ENCODE measurements at places on chromosomes 16 and 17. TPM values are rescaled to one million over a fixed set of nuclear protein-coding genes. Genes with fewer than 3 reads are reported as not detected.

DNA sequence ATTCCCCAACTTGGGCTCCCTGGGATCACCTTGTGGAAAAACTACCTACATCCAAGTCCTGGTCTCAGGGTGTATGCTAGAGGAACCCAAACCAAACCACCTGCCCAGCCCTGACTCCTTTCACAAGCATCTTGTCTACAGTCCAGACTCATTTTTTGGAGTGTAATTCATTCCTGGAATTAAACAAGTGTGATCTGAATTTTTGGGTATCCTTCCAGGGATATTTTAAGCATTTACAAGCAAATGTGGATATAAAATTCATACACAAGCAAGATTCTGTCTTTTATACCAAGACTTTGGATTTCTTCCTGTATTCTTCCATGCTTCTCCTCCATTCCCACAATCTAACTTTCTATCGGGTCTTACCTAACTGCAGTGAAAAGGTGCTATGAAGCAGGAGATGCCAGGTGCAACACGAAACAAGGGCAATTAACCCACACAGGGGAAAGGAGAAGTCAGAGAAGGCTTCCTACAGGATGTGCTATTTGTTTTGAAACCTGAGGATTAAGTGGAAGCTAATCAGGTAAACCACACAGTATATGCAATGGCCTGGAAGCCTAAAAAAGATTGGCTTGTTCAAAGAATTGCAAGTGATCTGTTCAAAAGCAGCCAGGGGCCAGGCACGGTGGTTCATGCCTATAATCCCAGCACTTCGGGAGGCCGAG, 417.2 kb upstream of the C16orf82 start:
- DNase-seq, result no peak

- DNase-seq, result no peak
These were observed 354.4 kb downstream of the SNX29 start for GRCh38 chr16:12330946-12331345.

DNA sequence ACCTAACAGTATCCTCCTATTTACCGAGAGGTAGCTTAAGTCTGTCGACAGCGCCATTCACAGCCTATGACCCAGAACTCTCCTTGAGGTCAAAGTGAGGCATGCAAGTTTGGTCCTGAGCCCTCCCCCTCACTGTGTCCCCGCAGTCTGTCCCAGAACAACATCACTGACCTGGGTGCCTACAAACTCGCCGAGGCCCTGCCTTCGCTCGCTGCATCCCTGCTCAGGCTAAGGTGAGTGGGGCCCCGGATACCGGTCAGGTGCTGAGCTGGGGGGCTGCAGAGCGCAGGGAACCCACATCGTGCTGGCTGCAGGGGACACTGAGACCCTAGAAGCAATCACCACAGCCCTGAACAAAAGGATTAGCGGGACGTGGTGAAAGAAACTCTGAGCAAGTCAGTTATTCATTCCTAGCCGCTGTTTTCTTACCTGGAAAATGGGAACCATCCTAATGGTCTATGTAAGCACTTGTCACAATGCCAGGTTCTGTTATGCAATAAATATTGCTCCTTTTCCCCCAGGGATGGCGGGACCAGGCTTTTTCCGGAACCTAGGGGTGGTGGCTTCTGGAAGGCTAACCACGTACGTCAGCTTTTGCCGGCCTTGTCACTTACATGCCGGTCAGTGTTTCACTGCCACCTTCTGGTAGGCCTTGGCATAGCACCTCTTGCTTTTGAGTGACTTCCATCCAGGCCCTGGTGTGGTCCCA, 23.8 kb downstream of the DEXI start:
- DNase-seq, result peak; percentile 84

DNA sequence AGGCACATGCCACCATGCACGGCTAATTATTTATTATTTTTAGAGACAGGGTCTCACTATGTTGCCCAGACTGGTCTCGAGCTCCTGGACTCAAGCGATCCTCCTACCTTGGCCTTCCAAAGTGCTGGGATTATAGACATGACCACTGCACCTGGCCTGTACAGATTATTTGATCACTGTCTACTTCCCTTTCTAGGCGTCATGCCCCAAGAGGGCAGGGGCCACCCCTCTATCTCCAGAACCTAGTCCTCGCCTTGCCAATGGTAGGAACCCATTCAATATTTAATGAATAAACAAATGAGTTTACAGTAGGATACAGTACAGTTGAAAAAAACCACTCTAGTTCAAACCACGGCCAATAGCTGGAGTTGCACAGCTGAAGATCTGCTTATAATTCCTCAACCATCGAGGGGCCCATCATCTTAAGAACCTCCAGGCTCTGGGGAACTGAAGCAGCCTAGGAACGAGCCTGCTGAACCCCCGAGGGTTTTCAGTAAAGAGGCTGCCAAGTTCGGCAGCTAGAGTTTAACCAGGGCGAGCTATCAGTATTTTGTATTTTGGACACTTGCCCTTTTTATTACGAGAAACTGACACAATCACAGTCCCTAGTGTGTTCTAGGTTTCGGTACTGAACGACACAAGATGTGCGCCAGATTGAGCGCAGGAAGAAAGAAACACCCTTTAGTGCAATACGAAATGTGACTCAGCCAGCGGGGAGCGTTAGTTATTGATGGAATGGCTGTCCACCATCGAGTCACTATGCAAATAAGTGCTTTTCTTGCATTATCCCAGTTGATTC, 14.6 kb downstream of the ADCY9 start:
- no peak for DNase-seq

GRCh38 chr17:39739885-39740356, 2.2 kb downstream of the GRB7 start:
- DNase-seq, result no peak

DNA sequence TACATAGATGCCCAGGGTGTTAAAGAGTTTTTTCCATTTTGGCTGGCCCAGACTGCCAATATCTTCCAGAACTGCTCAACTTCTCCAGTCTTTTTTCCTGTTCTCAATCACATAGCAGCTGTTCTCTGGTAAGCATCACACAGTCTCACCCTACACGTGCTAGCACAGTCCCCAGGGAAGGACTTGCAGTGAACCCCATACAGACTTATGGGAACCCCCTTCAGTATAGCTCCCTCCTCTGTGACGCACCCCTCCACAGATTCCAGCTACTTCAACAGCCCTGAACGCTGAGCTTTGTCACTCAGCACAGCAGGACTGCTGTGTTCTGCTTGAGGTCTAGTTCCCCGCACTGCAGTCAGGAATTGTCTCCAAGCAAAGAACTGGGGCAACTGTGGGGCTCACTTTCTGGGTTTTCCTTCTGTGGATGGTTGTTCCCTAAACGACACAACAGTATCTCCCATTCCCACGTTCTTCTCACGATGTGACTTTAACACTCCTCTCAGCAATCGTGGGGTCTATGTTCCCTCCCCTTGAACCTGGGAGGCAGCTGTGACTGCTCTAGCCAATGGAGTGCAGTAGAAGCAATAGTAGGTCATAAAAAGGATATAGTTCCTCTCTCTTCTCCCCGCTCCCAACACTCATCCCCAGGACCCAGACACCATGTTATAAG, 3.6 kb downstream of the MMP28 start:
- DNase-seq, result no peak

GRCh38 chr16:1333149-1333812, at the start of gene BAIAP3:
BAIAP3 (plus strand) TSS chr16:1333645; CDS start chr16:1338550, 4,905 bp downstream.
- peak; percentile 67 for DNase-seq

DNA sequence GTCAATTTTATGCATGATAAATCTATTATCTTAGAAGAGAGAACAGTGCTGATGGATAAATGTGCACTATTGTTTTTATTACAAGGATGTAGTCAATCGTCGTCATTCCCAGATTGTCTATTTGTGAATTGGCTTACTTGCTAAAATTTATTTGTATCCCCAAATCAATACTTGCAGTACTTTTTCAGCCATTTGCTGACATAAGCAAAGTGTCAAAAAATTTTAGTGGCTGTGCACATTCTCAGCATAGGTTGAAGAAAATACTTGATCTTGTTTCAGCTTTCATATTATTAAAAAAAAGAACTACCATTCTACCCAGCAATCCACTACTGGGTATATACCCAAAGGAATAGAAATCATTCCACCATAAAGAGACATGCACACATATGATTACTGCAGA, 477.9 kb upstream of the CA10 start:
- no peak for DNase-seq

DNA sequence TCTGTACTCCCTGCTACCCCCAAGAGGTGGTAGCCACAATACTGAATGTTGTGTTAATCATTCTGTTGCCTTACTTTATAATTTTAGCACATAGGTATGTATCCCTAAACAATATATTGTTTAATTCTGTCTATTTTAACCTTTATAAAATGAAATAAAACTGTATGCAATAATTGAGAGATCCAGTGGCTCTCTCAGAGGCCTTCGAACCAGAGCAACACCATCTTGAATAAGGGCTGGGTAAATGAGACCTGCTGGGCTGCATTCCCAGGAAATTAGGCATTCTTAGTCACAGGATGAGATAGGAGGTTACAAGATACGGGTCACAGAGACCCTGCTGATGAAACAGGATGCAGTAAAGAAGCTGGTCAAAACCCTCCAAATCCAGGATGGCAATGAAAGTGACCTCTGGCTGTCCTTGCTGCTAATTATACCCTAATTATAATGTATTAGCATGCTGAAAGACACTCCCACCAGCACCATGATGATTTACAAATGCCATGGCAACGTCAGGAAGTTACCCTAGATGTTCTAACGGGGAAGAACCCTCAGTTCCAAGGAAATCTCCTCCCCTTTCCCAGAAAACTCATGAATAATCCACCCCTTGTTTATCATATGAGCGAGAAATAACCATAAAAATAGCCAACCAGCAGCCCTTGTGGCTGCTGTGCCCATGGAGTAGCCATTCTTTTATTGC, 2.0 kb upstream of the CANT1 start:
- no peak for DNase-seq

- no peak for DNase-seq
These were observed 46.9 kb downstream of the SYCE1L start for GRCh38 chr16:77246150-77246549.

DNA sequence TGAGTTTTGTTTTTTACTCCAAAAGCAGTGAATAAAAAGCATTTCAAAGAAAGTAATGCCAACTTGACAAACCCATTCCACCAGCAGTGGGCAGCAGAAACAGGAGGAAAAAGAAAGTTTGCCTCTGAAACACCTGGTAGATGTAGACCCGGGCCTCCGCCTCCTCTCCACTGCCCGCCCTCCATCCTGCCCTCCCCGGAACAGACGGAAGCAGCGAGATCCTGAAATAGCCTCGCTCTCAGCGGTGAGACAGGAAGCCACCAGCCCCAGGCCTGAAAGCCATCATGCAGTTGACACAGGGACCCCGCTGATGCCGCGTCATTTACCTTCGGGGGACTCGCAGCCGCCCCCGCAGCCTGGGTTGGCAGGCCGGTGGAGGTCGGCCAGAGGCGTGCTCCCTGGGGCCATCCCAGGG, 67.8 kb downstream of the C16orf78 start:
- peak; percentile 70 for DNase-seq

DNA sequence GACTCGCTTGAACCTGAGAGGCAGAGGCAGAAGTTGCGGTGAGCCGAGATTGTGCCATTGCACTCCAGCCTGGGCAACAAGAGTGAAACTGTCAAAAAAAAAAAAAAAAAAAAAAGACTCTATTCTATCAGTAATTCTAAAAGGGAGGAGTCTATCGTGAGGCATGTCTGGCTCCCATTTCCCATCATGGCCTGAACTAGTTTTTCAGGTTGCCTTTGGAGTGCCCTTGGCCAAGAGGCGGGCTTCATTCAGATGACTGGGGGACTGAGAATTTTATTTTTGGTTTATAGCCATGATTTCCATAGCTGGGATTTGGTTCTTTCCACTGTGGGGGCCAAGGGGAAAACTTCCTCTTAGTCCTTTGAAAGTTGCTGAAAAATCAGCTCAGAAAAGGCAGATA, 3.5 kb upstream of the SNX29 start:
- DNase-seq, result no peak

DNA sequence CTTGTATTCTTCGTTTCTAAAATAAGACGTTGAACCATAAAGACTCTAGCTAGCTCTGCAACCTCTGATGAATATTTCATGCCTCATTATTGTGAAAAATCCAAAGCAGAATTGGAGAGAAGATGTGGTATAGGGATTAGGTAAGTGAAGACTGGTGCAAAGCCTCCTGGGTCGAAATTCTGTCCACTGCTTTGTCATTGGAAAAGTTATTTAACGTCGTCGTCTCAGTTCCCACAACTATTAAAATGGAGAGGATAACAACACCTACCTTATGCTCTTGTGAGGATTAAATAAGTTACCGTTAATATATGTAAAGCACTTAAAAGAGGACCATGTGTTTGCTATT, 1.4 kb upstream of the PRPSAP2 start:
- no peak for DNase-seq

DNA sequence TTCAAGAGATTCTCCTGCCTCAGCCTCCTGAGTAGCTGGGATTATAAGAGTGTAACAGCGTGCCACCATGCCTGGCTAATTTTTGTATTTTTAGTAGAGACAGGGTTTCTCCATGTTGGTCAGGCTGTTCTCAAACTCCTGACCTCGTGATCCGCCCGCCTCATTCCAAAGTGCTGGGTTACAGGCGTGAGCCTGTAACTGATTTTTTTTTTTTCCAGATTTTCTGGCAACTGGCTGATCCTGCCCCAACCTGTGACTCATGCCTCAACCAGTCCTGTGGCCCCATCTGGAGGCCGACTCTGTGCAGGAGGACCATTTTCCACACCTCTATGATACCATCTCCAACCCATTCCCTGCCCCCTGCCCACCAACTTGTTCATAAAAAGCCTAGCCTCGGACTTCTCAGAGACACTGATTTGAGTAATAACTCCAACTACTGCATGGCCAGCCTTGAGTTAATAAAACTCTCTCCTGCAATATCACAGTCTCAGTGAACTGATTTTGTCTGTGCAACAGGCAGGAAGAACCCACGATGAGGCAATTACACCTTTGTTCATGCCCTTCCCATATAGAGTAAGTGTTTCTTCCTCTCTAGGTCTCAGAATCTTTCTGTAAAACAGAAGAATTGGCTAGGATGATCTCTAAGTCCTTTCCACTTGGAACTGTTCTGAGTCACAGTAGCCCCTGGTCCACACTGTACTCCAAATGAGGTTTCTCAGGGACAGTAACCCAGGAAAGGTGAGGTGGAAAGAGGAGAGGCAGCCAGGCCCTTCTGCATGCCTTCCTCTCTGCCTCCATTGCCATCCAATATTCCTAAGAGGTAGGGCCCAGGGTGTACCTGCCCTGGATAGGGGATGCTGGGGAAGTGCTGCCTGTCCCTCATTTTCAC, 8.8 kb upstream of the CNOT1 start:
- DNase-seq, result no peak

DNA sequence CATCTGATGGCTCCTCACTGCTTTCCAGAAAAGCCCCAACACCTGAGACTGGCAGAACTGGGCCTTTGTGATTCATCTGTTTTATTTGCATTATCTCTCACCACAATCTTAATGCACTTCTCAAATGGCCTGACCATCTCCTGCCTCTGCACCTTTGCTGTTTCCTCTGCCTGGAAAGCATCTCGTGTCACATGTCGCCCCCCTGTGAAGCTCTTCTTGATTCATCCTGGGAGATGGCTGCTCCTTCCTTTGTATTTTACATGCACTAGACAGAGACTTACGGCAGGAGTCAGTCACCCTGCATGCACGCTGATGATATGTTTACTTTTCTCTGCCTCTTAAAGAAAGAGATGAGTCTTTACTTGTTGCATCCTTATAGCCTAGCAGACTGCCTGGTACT, 30.0 kb downstream of the HNF1B start:
- DNase-seq, result no peak

The RTN4RL1 gene
- 0.14 TPM for total RNA-seq

The RBFOX1 gene
- not detected for total RNA-seq

The TEX19 gene
- not detected for total RNA-seq

The ABCA9 gene
- total RNA-seq, result 0.17 TPM

The CIBAR2 gene
- total RNA-seq, result not detected

The MEOX1 gene
- 0.37 TPM for total RNA-seq

The CMTM3 gene
- 90.6 TPM for total RNA-seq

The NOD2 gene
- 11.3 TPM for total RNA-seq

The KRT222 gene
- total RNA-seq, result not detected

The PRKCB gene
- total RNA-seq, result 77.0 TPM

The TSPAN10 gene
- 1.1 TPM for total RNA-seq

The C17orf78 gene
- total RNA-seq, result not detected
